ENCODE measurements at places on chromosomes 4 and X. TPM values are rescaled to one million over a fixed set of nuclear protein-coding genes. Genes with fewer than 3 reads are reported as not detected.

DNA sequence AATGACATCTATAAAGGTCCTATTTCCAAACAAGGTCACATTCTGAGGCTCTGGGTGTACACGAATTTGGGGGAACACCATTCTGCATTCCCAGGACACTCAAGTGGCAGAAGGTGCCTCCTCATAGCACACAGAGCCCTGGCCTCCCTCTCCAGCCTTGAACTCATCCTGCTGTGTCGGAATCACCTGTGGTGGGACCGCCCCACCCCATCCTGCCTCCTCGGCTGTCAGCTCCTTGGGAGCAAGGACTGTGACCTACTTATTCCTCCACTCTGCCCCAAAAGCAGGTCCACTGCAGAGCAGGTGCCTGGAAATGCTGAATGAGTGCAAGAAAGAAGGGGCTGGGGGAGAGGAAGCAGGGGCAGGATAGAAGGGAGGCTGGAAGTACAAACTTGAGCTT is 33.5 kb downstream of the HTRA3 start:
- DNase-seq = no peak

DNA sequence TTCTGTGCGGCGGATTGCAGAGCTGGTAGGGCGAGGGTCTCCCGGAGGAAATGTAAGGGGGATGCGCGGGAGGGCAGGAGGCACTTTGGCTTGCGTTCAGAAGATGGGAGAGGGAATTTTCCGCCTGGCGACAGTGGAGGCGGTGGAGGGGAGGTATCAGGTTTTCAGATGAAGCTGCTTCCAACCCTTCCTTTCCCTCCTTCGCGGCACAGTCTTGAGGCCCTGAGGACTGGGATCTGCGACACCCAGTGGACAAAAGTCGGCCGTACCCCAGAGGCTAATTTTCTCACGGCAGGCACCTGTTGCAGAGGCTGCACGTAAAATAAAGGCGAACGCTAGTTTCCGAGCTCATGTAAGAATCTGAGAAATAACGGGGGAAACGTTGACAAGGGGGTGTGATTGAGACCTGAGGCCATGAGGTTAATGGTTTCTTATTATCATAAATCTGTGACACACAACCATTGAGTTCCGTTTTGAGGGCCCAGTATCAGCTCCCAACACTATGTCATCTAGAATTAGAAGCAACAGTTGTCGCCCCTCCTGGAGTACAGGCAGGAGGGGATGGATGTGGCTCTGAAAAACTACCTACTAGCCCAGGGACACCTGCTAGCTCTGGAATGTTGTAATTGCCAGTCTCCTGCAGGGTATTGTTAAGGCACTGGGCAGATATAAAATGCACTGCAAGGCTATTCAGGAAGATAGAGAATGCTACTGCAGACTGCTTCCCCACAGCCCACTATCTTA is 1.1 kb downstream of the ZCCHC18 start:
- no peak for DNase-seq

DNA sequence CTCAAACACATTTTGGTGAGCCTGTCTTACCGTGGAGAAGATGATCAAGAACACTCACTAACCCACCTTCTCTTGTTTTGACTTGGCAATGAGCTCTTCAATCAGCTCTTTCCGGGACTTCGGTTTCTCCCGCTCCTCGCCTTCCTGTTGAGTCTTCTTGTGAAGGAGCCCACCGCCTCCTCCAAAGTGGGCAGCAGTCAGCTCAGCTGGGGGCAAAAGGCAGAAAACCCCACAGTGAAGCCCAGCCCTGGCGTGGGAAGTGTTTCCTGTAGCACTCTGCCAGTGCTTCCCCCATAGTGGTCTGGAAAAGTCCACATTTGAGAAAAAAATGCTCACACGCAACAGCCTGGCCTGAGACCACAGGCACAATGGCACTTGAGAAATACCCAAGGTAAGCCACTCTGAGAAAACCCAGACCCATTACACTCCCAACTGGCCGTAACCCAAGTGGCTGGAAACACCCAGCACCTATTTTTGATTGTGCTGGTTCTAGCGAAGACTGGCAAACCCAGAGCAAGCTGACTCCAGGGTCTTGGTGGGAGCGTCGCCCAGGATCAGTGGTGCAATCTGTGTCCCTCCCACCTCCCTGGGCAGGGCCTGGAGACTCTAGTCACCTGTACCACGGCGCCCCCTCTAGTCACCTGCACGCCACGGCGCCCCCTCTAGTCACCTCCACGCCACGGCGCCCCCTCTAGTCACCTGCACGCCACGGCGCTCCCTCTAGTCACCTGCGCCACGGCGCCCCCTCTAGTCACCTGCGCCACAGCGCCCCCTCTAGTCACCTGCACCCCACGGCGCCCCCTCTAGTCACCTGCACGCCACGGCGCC is 8.6 kb downstream of the NOP14 start:
- no peak for DNase-seq

DNA sequence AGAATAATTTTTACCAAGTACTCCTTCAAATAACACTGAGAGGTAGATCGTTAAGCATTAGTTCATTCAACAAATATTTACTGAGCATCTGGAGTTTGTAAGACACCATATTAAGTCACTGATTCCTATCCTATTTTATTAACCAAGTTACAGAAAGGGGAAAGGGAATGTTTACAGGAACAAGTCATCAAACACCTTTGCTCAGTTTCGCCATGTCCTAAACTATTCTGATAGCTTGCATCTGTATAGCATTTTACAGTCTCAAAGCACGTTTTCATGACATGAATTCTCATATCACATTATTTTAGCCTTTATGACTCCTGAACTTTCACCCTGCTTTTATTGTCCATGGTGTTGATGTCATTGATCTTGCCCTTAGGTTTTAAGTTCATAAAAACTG is 89.2 kb downstream of the AREG start:
- no peak for DNase-seq

DNA sequence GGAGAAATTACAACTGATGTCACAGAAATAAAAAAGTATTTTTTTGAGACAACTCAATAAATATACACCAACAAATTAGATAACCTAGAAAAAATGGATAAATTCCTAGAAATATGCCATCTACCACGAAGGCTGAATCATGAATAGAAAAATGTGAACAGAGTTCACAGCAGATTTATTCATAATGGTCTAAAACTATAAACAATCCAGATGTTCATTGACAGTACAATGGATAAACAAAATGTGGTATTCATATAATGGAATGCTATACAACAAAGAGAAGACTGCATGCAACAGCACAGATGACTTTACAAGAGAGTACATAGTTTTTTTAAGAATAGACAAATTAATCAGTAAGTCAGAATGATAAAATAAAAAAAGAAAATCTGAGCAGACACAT is 55.2 kb downstream of the CLOCK start:
- no peak for DNase-seq

The SPARCL1 gene
- total RNA-seq = 627 TPM

DNA sequence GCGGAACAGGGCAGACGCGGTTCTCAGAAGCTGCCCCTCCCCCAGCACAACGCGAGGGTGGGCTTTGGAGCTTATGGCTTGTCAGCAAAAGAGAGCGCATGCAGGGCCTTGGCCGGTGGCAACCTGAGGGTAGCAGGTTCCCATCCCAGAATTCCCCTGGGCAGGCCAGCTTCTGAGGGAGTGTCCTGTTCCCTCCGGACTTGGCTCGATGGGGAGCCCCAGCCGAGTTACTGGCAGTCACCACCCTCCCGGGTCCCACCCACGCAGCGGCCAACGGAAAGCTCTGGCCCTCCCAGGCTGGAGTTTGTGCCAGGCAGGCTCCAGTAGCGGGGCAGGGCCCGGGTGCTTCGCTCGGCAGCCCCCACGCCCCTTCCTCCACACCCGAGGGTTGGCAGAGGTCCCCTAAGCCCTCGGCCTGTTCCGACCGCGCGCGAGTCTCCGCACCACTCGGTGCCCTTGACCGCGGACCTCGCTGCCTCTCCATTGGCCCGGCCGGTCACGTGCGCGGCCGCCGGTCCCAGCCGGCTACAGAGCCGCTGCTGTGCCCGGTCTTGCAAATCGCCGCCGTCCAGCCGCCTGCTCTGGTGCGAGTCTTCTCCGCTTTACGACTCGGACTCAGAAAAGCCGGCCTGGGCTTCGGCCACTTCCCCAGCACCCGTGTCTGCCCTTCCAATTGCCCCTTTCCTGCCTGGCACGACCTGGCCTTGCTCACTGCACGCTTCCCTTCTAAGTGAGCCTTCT is 20.9 kb upstream of the MTM1 start:
- peak; percentile 75 for DNase-seq

The MAGEB1 gene
- not detected for total RNA-seq

DNA sequence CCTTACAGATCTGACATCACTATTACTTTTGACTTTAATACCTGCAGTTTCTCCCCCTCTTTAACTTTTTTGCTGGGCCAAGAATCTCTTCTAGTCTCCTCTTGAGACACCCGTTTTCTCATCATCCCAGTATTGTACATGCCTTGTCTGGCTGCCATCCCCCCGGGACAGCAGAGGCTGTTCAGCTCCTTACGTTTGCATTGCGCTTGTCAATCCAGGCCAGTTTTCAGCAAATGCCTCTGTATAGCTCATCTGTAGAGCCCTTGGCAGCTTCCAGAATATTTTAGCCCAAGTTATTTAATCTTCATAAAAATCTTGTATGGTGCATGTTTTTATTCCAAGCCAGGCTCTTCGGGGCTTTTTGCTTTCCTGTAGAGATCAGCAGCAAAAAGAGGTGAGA is 22.3 kb upstream of the HOPX start:
- no peak for DNase-seq

The RAB39B gene
- 0.63 TPM for total RNA-seq

- DNase-seq = no peak
These were observed 23.1 kb upstream of the BMP2K start for GRCh38 chr4:78753091-78753490.

The SMARCA5 gene
- total RNA-seq = 23.4 TPM

The STARD8 gene
- 14.6 TPM for total RNA-seq

- no peak for DNase-seq
These were observed 5.2 kb downstream of the TSPYL2 start for GRCh38 chrX:53087388-53087831.
